ENCODE measurements at places on chromosomes 1 and 21.

GRCh38 chr1:199313444-199313843, 674.6 kb downstream of the PTPRC start:
- no peak for DNase-seq

DNA sequence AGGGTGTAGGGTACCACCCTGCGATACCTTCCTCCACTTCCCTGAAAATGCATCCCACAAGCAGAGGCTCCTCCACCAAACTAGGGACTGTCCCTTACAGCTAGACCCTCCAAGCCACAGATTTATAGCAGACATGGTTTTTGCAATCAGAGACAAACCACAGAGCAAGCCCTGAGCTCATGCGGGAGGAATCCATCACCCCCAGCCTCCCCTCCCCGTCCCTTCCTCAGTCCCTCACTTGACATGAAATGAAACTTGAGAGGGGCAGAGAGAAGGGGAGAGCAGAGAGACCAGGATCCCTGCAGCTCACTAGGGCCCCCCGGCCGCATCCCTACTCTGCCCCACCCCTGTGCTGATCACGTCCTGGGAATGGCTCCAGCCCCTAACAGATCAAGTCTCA, 94.9 kb downstream of the MRPL37 start:
- no peak for DNase-seq

- no peak for DNase-seq
These were observed 191.6 kb downstream of the HIVEP3 start for GRCh38 chr1:41726899-41727748.

DNA sequence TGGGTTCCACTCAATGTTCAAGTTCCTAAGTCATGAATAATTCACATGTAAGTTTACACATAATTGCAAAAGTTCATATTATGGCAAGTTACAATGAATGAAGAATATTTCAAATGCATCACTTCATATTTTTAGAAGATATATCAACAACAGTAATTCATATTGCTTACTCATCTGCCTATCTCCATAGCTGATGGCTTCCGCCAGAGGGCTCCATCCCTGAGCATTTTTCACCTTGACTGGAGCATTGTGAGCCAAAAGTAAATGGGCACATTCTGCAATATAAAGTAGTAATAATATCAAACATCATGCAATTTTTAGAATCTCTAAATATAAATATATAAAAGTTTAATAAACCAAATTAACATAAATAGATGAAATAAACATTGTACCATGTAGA, 29.8 kb downstream of the ANKRD13C start:
- no peak for DNase-seq

- no peak for DNase-seq
These were observed 87.8 kb upstream of the CD34 start for GRCh38 chr1:207998691-207999090.

GRCh38 chr1:232909752-232910151, 40.7 kb upstream of the NTPCR start:
- no peak for DNase-seq

DNA sequence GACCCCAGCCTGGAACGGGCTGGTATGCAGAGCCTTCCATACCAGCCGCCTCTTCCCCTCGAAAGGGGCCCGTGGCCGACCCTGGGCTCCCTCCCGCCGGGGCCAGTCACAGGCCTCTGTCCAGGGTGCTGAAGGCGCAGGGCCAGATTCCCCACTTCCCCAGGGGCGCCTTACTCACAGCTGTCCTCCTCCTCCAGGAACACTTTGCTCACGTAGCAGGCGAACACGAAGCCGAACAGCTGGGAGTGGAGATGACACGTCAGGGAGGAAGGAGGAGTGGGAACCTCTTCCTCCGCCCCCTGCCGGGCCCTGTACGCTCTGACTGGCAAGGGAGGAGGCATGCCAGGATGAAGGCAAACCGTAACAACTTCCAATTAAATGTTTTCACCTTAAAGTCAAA, 57.3 kb downstream of the NKAIN1 start:
- peak; percentile 4 for DNase-seq

- DNase-seq, result no peak
These were observed 44.6 kb upstream of the CNN3 start for GRCh38 chr1:94971491-94971924.

DNA sequence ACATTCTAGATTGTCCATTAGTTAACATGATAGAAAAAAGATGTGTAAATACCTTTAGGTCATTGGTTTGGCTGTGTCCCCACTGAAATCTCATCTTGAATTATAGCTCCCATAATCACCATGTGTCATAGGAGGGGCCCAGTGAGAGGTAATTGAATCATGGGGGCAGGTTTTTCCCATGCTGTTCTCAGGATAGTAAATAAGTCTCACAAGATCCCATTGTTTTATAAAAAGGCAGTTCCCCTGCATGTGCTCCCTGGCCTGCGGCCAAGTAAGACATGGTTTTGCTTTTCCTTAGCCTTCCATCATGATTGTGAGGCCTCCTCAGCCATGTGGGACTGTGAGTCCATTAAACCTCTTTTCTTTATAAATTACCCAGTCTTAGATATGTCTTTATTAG, 32.5 kb upstream of the SLC44A5 start:
- DNase-seq, result no peak

GRCh38 chr1:184101571-184101970, 50.0 kb downstream of the TSEN15 start:
- no peak for DNase-seq

GRCh38 chr1:76901158-76901767, 34.0 kb downstream of the ST6GALNAC5 start:
- DNase-seq, result peak; percentile 42

DNA sequence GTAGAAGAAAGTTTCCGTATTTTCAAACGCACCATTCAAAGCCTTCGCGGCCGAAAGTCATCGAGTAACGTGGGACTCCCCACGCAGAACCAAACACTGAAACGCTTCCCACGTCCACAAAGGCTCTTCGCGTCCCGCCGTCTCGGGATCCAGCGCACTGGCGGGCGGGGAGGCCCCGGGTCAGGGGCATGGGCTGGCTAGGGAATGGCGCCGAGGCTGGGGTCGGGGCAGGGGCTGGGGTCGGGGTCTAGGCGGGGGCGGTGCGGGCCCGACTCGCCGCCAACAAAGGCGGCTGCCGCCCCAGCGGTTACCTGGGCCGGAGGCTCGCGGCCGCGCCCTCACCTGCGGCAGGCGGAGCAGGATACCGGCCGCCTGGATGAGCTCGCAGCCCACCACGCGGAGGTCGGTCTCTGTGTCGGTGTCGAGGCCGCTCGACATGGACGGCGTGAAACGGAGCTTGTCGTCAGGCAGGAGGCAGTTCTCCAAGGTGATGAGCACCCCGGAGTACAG, 403 bp downstream of the CCNL2 start:
- DNase-seq, result no peak

DNA sequence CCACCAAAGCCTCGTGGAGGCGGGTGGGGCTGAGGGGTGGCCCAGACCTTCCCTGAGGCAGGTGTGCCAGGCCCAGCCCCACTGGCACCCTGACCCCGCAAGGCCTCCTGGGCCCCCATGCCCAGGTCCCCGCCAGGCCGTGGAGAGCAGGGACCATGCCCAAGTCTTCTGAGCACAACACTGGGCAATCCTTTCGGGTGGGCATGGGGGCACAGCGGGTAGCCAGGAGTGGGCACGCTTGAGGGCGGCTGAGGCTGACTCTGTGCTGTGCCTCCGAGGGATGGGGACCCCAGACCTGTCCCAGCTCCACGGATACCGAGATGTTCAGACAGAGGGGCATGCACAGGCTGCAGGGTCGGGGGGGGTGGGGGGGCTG, 12.9 kb downstream of the CFAP410 start:
- no peak for DNase-seq

- DNase-seq, result no peak
These were observed 1621.1 kb downstream of the MRPL39 start for GRCh38 chr21:23986214-23986613.

DNA sequence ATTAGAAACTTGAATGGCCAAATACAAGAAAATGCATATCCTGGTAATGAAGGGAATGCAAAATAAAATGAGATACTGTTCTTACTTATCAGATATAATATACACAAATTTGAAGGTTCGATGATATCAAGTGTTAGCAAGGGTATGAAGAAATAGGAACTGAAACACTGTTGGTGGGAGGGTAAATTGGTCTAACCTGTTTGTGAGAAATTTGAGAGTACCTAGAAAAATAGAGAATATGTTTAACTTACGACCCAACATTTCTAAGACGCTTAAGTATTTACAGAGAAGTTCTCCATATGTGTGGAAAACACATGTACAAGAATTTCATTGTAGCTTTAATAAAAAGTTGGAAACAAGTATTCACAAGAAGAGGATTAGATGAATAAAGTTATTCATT, 25.9 kb downstream of the ATG4C start:
- DNase-seq, result no peak

- no peak for DNase-seq
These were observed 134.9 kb upstream of the B3GALT2 start for GRCh38 chr1:193321242-193321840.

- DNase-seq, result no peak
These were observed 119.8 kb downstream of the SIK1 start for GRCh38 chr21:43306911-43307676.

DNA sequence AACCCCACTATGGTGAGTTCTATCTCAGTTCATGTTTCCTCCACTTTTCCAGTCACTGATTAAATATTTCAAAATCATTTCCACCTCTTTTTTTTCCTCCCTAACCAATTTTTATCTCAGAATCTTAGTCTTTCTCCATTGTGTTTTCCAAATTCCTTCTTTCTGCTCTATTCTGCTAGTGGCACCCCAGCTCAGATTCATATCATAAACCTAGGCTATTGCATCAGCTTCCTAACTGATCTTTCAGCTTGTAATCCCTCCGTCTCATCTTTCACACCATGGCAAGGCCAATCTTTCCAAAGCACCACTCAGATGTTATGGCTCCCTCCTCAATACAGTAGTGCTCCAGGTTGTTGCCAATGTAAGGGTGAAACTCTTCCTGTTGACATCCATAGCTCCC, 631.9 kb downstream of the PLPP3 start:
- DNase-seq, result no peak

- DNase-seq, result no peak
These were observed 167.7 kb downstream of the ACTL8 start for GRCh38 chr1:17922833-17923232.

GRCh38 chr1:33169290-33170055, 12.4 kb downstream of the TRIM62 start:
- DNase-seq, result no peak

DNA sequence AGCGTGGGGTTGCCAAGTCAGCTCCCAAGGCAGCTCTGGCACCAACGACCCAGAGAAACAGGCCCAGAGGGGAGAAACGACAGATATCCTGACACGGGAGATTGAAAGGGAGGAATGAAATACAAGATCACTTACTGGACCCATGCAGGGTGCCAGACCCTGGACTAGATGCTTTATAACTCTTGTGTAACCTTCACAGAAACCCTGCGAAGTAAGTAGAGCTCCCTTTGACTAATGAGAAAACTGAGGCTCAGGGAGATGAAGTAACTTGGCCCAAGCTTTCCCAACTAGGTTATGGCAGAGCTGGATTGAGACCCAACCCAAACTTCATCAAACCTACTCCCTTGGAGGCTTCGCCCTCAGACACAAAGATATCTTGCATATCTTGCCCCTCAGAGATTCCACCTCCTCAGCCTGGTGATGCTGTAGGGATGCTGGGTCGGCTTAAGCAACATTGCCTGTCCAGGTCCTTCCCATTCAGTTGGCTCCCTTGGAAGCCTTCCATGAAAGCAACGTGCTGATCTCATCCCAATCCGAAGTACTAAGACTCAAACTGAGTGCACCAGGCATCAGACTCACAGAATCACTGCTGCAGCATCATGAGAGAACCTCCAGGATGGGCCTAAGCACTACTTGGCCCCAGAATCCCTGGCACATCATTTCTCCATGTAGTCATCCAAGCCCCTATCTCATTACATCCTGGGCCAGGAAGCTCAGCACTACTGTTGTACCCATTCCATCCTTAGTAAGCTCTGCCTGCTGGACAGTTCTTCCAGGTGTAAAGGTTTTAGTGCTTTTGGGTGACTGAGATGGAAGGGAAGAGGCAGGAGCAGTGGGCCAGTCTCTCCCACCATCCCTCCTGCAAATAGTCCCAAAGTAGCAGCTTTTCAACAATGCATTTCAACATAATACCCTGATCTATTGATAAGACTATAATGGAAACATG, 1.1 kb upstream of the IGSF9 start:
- DNase-seq, result no peak

- DNase-seq, result no peak
These were observed 529.6 kb downstream of the ADGRL2 start for GRCh38 chr1:82330330-82330729.

DNA sequence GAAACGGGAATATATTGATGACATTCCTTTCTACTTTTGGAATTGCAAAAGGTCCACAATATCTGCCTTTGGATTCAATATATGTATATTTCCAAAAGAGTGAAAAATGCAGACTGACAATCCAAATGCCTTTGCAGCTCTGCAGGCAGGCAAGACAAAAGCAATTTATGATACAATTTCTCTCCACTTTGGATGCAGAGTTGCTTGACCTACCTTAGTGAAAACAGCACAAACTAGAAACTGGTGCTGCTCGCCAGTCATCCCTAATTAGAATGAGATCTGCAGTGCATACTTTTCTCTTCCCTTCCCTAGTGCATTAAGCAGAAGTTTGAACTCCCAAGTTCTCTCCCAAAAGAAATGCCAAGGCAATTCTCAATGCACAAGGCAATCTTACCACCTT, 56.8 kb downstream of the KIAA0319L start:
- DNase-seq, result no peak

GRCh38 chr1:230507666-230508402, 81.7 kb upstream of the PGBD5 start:
- DNase-seq, result no peak

GRCh38 chr1:39877980-39878956, 5.0 kb downstream of the TRIT1 start:
- no peak for DNase-seq

DNA sequence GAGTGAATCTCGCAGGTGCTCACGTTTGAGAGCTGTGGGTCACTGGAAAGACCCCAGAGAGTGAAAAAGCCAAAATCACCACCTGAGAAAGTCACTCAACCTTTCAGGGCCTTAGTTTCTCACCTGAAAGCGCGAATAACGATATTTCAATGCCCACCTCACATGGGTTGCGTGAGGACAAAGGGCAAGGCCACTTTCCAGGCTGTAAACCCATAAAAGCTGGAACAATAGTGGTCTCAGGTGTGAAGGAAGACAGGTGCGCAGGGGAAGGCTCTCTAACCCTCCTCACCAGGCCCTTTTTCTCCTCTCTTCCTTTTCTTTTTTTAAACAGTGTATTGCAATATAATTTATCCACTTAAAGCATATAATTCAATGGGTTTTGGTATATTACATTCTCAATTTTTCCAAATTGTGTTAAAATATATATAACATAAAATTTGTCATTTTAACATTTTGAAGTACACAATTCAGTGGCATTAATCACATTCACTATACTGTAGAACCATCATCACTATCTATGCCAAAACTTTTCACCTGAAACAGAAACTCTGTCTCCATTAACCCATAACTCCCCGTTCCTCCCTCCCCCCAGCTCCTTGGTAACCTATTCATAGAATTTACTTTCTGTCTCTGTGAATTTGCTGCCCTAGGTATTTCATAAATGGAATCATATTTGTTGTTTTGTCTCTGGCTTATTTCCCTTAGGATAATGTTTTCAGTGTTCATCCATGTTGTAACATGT, 118.4 kb upstream of the TNR start:
- no peak for DNase-seq

GRCh38 chr1:162389971-162390370, 8.4 kb downstream of the C1orf226 start:
- no peak for DNase-seq

GRCh38 chr1:228469413-228470162, 17.6 kb upstream of the RNF187 start:
- DNase-seq, result no peak

- peak; percentile 21 for DNase-seq
These were observed 7.3 kb upstream of the UMODL1 start for GRCh38 chr21:42063571-42064521.

GRCh38 chr1:66244429-66244828, 289.5 kb upstream of the SGIP1 start:
- no peak for DNase-seq

Measured in stimulated activated CD4-positive, alpha-beta T cell treated with anti-CD3 and anti-CD28 coated beads, Interleukin-12 subunit alpha, Interleukin-12 subunit beta, amount 100 ng/mL, for 48 hours (primary cell).